NCI-H1048 (cell line): ENCODE measurements at places on chromosomes 12 and 14.
A peak's percentile ranks its signal among the peaks of the same experiment; 100 is the strongest.

- DNase-seq: no peak
These were observed 18.5 kb downstream of the MEG3 start for GRCh38 chr14:100844421-100844820.

- DNase-seq: no peak
These were observed 6.8 kb downstream of the ALDH1L2 start for GRCh38 chr12:105077435-105077834.

GRCh38 chr12:126558810-126559209 lies 1493.6 kb downstream of the AACS start:
- DNase-seq: no peak

GRCh38 chr14:36301159-36301558 lies 19.3 kb downstream of the MBIP start:
- no peak for DNase-seq

DNA sequence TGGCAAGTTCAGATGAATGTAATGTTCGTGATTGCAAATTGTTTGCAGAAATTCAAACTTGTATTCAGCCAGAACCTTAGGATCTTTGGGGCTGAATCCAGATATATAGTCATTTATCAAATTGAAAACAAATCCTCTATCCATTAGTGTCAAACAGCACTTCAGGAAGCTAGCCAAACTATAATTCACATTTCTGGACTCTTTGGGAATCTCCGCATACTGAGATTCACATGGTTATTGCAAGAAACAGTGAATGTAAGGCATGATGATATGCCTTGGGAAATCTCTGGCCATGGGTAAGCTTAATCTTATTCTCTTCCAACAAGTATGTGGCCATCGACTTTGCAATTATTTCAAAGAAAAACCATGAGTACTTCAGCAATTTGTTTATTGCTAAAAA lies 98.5 kb downstream of the KLHL28 start:
- DNase-seq: no peak

DNA sequence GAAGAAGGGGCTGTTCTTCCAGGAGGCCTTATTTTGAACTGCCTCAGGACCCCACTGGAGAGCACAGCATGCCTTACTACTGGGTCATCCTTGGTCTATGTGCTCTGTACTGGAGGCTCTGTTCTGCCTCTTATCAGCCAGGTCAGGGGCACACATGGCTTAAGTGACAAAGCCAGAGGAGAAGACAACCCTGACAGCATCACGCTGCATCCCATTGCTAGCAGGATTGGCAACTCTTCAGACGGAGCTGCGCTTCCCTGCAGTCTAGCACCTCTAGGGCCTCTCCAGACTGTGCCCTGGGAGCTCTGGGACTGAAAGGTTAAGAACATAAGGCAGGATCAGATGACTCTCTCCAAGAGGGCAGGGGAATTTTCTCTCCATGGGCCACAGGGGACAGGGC lies 17.3 kb upstream of the TIGAR start:
- DNase-seq: no peak

DNA sequence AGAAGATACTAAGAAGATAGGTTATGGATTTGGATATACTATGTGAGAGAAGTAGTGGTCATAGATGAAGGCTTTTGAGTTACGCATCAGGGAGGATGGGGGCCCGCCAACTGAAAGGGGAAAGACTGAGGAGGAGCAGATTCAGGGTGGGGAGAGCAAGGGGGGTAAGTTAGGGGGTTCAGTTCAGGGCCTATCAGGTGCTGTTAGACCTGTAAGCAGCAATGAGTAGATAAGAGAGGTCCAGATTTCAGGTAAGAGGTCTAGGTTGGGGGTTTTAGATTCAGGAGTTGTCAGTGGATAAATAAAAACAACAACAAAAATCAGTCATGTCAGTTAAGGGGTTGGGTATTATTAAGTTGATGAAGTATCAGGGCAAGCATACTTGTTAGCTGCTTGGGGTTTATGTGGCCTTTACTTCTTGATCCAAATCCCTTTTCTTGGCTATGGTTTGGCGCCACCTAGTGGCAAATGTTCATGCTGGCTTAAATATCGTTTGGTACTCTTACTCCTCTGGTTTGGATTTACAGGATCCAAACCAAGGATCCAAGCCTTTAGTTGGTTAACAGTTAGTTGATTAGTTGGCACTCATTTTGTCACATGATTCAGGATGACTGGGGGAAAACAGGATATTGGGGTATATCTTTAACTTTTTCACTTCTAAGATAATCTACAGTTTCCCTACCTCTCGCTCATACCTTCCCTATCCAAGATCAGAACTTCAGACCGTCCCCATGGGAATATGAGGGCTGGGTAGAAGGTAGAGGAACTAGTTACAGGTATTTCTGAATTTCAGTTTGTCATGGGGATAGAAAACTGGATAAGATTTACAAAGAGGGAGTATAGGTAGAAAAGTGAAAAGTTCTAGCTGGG lies 65.1 kb downstream of the PCNX1 start:
- DNase-seq: peak; percentile 49

GRCh38 chr12:102865821-102866615 lies 51.0 kb downstream of the PAH start:
- no peak for DNase-seq

GRCh38 chr14:77659831-77660230 lies 43.4 kb upstream of the SPTLC2 start:
- no peak for DNase-seq

DNA sequence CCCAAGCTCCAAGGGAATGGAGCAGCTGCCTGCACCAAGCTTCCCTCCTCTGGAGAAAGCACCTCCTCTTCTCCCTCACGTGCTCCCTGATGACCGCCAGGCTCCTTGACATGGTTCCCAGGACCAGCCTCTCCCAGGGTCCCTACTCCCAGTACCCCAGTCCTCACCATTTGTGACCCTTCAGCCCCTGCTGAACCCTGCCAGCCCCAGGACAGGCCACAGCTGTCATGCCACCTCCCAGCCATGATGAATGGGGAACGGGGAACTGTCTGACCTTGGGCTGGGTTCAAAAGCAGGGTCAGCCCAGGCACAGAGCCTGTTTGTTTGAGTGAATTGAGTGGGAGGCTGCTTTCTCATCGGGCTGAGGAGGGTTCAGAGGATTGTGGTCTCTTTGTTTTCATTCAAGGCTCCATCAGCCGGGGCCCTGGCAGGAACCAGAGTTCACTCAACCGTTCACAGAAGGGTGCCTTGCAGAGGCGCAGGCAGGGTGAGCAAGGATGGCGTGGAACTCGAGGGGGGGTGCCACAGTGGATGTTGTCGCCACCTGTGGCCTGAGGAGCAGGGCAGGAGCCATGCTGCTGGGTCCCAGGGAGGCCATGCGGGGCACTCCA lies 344.5 kb upstream of the SFSWAP start:
- no peak for DNase-seq

DNA sequence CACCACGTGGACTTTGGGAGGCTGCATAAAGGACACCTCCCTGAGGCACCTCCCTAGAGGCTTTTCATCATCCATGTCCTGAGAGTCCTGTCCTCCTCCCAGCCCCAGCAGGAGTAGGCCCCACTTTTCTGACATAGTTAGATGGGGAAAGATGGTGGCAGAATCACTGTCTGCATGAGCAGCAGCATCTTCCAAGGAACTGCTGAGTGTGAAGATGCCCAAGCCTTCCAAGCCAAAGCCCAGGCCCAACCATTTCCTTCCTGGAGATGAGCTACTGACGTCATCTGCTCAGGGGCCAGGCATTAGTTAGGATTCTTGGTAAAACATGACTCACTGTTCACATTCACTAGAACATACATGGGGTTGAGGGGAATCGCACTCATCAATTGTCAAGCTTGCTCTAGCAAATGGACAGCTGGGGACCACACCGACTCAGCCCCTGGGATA lies 37.3 kb downstream of the VDR start:
- no peak for DNase-seq
